Activated B cell treated with CpG ODN at 0.5 μM for 24 hours (primary cell): ENCODE measurements at places on chromosomes 5 and 9.

DNA sequence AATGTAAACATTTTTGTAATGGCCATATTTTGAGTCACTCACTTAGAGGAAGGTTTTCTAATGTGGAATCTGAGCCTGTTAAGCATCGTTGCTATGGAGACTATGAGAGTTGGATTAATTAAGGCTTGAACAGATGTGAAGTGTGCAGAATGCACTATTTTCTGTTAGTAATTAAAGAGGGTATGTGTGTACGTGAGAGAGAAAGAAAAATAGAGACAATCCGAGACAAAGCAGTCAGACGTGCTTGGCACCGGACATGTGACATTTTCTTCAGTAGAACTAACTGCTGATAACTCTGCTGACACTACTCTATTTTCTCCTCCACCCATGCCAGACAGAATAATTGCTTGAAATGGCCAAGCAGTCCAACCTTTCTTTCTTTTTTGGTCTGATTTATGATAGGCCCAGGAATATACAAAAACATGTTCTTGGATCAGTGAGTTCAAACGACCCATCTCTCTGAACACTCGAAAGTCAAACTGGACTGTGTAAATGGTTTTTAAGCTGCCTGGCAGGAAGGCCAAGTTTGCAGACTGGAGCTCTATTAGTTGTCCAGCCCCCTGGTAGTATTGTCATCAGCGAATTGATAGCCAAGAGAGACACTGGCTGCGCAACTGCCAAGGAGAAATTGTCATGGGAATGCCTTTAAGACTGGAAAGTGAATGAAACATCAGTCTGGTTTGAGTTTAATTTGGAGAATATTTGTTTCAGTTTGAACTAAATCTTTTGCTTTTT lies 322.1 kb downstream of the ARHGEF28 start:
- DNase-seq, result no peak

GRCh38 chr9:15735083-15735857 lies 182.4 kb downstream of the CCDC171 start:
- DNase-seq, result no peak

DNA sequence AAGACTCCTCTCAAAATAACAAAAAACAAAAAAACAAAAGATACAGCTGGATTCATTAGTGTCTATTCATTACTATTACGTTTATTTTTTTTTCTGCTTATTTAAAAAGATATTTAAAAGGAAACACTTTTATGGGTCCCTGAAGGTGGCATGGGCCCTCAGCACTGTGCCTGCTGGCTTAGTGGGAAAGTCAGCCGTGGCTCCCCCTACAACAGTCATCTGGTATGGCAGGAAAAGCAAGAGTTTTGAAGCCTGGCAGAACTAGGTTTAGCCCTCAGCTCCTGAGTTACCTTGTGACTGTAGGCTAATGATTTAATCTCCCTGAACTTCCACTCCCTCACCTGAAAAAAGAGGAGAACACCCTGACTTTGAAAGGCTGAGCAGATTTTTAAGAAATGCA lies 135.6 kb downstream of the GOLPH3 start:
- no peak for DNase-seq

- DNase-seq, result no peak
Measured at GRCh38 chr9:1941989-1942388, 73.2 kb upstream of the SMARCA2 start.

- no peak for DNase-seq
Measured at GRCh38 chr5:93578813-93579691, 2.0 kb downstream of the NR2F1-AS1 start.

GRCh38 chr9:110141227-110141793 lies 66.6 kb downstream of the C9orf152 start:
- no peak for DNase-seq

DNA sequence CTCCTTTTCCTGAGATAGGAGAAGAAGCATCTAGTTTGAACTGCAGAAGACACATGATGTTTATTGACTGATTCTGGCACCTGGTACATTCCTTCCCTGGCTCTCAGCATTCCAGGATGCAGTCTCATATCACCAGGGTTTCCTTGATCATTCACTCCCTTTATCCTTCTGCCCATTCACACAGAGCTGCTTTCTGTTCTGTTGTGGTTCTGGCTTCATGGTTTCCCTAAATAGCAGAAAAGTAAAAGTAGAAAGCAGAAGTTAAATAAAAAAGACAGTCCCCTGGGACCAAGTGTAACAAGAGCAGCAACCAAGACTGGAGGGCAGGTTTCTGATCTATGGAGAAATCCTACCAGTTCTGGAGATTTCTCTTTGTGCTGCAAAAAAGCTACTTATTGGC lies 3.2 kb downstream of the IFNA8 start:
- no peak for DNase-seq

GRCh38 chr5:43161244-43161643 lies 30.8 kb upstream of the NIM1K start:
- no peak for DNase-seq

DNA sequence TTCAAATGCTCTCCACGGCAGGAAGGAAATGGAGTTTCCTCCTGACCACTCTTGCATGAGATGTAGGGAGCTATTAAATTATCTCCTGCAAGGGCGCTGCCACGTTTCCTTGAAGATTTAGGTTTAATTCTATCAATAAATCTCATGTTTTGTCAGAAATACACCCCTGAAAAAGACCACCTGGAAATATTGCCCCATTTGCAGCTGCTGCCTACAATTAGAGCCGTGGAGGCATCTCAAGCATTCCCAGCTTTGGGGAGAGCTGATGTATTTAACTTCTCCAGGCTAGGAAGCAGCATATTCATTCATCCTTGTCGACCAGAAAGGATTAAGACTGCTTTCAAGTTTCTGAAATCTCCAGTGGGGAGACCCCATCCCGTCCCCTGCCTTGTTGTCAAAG lies 40.5 kb downstream of the CCNJL start:
- DNase-seq, result no peak

GRCh38 chr5:76273206-76273885 lies 129.7 kb upstream of the IQGAP2 start:
- DNase-seq, result no peak

DNA sequence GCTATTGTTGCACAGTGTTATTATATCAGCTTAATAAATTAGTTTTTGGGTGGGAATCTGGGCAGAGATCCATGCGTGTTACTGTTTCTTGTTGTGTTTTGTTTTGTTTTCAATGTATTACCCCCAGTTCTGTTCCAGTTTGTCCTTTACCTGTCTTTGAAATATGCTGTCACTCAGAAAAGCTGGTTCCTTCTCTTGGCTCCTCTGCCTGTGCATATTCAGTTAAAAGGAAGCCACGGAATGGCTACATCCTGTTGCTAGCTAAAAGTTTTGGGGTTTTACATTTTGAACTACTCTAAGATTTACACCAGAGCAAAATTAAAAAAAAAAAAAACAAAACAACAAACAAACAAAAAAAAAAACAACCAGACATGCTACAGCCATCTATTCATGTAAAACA lies 374.9 kb upstream of the RORB start:
- no peak for DNase-seq

DNA sequence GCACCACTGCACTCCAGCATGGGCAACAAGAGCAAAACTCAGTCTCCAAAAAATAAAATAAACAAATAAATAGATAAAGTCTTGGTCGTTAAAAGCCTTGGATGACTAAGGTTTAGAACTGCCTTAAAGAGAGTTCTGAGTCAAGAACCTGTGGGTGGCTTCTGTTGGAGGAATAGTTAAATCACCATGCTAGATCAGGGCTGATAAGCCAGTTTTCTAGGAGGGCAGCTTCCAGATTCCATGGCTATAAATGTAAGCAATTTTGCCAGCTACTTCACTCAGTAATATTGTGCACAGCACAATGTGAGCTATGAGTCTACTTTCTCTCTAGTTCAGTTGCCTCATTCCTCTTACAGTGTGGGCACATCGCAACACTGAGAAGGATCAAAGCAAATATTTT lies 242.1 kb upstream of the NUDT12 start:
- DNase-seq, result no peak

DNA sequence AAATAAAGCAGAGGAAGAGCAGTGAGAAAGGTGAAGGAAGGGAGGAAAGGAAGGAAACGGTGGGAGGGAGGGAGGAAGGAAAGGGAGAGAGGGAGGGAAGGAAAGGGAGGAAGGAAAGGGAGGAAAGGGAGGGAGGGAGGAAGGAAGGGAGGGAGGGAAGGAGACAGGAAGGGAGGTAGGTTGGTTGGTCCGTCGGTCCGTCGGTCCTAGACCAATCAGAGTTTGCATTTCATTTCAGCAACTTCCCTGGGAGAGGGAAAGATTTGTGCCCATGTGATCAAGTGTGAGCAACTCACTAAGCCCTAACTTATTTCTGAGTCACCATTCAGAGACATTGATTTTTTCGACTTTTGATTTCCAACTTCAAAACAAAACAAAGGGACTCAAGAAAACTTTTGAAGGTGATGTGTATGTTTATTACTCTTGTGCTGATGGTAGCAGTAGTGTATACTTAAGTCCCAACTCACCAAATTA lies 18.8 kb downstream of the NANS start:
- DNase-seq, result no peak

DNA sequence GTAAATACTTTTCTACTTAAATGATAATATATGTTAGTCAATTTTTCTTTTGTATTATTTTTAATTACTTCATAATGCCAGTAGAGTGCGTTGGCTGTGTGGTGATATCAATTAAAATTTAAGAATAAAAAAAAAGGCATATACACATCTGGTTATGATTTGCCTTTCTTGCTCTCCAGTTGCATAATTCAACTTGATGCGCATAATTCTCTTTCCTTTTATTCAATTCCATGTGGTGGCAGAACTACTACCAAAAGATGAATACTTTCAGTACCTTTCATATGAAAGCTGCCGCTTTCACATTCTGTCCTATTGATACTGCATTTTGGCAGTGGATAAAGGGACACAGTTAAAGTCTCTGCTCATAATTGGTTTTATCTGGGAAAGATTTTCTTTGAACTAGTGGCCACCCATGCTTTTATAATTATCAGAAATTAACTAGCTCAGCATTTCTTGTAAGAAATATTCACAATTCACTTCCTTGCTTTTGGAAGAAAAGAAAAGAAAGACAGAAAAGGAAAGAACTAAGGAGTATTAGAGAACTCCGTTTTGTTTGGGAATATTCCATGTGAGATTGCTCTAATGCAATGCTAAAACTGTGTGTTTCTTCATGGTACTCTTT lies 12.3 kb upstream of the ADGRV1 start:
- DNase-seq, result no peak

DNA sequence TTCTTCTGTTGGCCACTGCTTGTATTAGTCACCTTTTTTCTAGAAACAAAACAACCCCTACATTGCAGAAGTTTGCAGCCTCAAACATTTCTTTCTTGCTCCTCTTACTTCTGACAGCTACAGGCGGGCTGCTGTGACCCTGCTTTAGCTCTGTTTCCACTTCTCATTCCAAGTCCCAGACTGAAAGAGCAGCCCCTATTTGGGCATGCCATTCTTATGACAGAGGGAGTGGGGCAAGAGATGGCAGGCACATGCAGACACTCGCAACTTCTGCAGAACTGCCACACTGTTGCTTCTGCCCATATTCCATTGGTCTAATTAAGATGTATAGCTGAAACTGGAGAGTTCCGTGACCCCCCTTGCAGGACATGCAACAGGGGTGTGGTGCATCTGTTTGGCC lies 19.6 kb upstream of the RPS23 start:
- DNase-seq, result no peak

DNA sequence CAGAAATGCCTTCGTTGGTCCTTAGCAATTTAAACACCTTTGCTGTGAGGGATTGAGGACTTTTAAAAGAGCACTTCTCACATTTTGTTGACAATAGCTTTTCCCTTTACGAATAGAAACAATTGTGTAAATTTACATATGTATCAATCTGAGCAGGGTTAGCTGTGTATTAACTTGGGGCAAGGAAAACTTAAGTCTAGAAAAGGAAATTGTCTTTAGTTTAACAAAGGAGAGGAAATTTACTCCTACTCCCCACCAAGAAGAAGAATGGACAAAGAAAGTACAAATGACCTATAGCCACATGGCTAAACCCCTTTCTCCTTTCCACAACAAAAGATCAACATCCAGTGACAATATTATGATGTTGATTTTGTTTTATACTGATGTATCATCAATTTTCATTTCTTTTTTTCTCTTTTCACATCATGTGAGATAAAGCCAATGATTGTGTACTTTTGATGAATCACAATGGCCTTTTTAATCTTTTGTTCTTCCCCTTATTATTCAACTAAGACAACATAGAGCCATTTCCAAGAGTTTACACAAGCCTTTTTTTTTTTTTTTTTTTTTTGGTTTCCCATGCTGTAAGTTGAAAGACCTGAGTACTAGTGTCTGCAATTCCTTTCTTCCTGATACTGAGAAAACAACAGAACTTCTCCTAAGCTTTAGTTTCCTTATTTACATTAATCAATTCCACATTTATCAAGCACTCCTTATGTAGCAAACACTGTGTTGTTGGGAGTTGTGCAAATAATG lies 19.0 kb downstream of the FOXB2 start:
- DNase-seq, result no peak

DNA sequence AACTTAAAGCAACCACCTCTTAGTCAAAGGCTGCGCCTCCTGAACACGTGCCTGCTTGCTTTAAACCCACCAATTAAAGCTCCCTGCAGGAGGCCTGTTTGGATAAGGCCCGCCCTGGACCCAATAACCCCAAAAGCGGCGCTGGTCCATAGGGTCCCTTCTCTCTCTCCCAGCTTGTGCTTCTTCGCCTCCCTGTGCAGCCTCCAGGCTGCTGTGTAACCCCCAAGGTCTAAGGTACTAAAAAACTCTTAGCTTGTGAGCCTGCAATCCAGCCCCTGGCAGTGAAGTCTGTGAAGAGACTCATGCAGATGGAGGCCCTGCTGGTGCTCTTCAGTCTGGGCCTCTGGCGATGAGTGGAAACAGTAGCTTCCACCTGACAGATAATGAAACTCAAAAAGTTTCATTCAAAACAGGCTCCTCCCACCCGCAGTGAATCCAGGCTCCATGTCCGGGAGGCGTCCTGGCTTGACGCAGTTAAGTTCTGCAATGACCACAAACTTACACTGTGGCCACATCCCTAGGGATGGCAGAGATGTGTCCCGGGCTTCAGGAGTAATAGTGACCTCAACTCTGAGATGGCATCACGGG lies 97.3 kb downstream of the PRRT1B start:
- no peak for DNase-seq

GRCh38 chr9:98596486-98596885 lies 112.2 kb downstream of the GABBR2 start:
- no peak for DNase-seq

- no peak for DNase-seq
Measured at GRCh38 chr5:95861864-95862561, 39.5 kb upstream of the GLRX start.

DNA sequence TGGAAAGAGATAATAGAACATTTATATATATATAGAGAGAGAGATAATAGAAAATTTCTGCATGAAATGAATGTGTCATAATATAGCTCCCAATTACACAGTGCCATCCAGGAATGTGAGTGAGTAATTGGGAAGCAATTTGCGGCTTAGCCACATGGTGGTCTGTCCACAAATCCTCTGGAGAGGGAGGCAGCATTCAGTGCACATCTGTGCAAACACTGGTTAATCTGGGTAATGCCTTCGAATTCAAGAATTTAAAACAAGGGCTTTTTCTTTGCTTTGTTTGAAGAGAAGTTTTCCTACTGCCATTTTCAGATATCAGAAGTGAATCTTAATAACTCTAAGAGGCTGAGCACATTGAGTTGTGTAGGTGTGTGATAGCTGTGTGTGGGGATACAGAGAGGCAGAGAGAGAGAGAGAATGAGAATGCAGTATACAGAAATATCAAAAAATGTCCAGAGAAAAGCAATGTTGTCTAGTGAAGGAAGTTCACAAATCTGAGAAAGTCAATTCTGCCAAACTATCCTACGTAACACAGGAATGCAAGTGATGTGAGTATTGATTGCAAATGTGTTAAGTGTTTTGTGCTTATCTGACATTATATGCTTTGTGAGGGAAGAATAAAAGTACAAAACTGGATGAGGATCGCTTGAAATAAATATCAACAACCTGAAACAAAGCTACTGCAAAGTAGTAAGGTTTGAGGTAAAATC lies 134.6 kb downstream of the EDIL3 start:
- no peak for DNase-seq

- no peak for DNase-seq
Measured at GRCh38 chr5:35038891-35039290, 8.9 kb downstream of the AGXT2 start.
